ENCODE measurements at places on chromosomes 7 and 10. TPM values are rescaled to one million over a fixed set of nuclear protein-coding genes. Genes with fewer than 3 reads are reported as not detected.
A peak's percentile ranks its signal among the peaks of the same experiment; 100 is the strongest.

LRIT1 gene
- not detected for polyA plus RNA-seq

GOT1 gene
- polyA plus RNA-seq, result 11.5 TPM

STEAP4 gene
- polyA plus RNA-seq, result 0.13 TPM

EPHB6 gene
- 13.2 TPM for polyA plus RNA-seq

PCDH15 gene
- not detected for polyA plus RNA-seq

GRM3 gene
- not detected for polyA plus RNA-seq

SPDYE2 gene
- polyA plus RNA-seq, result 0.55 TPM

ECHS1 gene
- 105 TPM for polyA plus RNA-seq

CALHM1 gene
- not detected for polyA plus RNA-seq

DNA sequence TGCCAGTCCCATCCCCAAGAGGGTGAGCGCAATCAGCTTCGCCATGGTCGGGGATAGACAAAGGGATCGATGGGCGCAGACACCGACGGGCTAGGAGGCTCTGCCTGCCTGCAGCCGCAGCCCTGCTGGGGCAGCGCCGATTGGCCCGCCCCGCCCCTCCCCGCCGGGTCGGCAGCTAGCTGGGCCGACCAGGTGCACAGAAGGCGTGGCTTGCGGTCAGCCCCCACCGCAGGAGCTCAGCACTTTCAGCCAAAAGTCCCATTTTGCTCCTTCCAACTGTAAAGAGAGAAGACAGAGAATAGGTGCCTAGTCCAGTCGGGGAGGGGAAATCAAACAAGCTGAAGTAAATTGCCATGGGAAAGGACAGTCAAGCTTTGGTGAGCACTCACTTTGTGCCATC lies at the start of gene PON1:
TSS of gene PON1 (minus strand) at position 102 of the 400 bp plus-strand sequence. CDS start at position 45, 57 bp downstream.
- H3K27ac ChIP-seq, result no peak within 1 kb of the TSS
- peaks cover 23% of the 10 kb centered on the region for H3K27me3 ChIP-seq
- DNase-seq, result no peak

GRCh38 chr7:129989466-129989865 lies 36.7 kb upstream of the UBE2H start:
- H3K4me1 ChIP-seq, result peaks cover 25% of the 10 kb centered on the region
- no peak overlapping the region for H3K4me3 ChIP-seq
- H3K27me3 ChIP-seq, result no peaks in the 10 kb centered on the region
- DNase-seq, result no peak
- no peak overlapping the region for H3K27ac ChIP-seq

- H3K4me3 ChIP-seq, result no peak overlapping the region
- peaks cover 4% of the 10 kb centered on the region for H3K4me1 ChIP-seq
- H3K36me3 ChIP-seq, result no peaks in the 10 kb centered on the region
- DNase-seq, result no peak
- no peak overlapping the region for H3K27ac ChIP-seq
Observed at GRCh38 chr10:77045085-77045484, 592.5 kb downstream of the KCNMA1 start.

DNA sequence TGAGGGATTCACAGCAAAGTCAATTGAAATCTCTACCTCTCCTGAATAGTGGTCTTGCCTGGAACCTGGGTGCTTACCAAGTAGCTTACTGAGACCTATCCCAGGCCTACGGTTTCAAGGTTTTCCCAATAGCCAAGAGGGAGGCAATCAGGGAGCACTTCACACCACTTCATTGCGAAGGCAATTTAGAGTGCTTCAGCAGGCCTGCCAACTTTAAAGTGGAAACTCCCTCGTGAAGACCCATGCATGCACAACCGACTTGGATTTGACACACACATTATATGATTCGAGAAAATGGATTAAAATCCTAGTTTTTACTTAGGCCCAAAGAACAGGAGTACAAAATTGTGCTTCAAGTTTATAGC lies 51.5 kb upstream of the NOBOX start:
- H3K36me3 ChIP-seq, result peaks cover 15% of the 10 kb centered on the region
- H3K27ac ChIP-seq, result no peak overlapping the region
- H3K27me3 ChIP-seq, result no peaks in the 10 kb centered on the region

DNA sequence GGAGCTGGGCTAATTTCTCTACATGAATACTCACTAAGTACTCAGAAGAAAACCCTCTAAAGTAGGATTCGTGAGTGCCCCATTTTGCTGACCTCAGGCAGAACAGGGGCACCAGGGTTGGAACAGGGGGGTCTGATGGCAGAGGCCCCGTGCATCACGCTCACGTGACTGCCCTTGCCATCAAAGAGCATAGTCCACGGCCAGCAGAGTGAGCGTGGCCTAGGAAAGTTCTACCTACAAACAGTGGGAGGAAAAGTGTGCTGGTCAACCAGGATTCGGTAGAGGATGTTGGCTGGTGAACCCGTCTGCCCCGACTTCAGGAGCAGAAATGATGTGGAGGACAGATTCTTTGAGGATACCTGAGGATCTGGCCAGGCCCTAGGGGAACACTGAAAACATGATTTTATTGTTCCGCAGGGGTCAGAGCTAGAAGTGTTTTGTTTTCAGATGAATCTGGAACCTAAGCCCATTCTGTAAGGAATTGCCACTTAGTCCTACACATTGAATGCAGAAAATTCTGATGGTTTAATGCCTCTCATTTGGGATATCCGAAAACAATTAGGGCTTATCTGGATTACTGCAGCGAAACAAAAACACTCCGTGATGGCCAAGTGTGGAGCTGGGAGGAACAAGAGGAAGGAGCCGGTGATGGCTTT lies 138.8 kb upstream of the SHH start:
- H3K4me1 ChIP-seq, result no peaks in the 10 kb centered on the region
- H3K27me3 ChIP-seq, result peaks cover 9% of the 10 kb centered on the region
- H3K36me3 ChIP-seq, result no peaks in the 10 kb centered on the region
- no peak overlapping the region for H3K4me3 ChIP-seq
- no peak for DNase-seq
- H3K27ac ChIP-seq, result no peak overlapping the region

DNA sequence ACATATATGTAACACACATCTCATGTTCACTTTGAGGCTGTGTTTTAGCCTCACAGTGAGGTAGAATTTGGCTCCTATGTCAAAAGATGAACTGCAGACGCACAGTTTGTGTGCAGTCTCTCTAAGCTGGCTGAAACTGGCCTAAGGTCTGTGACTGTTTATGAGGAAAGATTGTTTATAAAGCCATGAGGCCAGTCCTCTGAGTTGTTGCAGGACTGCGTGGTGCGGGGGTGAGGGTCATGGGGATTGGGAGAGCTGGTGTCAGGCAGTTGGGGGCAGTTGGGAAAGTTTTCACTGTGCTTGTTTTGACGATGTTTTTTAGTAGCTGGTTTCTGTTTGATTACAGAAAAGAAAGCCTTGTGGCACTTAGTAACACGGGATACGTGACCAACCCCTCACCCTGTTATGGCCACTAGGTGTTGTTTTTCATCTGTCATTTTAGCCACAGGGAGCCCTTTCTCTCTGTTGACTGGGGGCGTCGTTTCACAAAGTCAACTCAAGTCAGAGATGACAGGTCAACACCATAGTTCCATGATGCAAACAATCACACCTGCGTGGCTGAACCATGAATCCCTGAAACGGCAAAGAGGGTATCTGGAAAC lies 310.9 kb downstream of the CCDC3 start:
- H3K27me3 ChIP-seq, result no peaks in the 10 kb centered on the region
- no peak overlapping the region for H3K4me3 ChIP-seq
- peaks cover 4% of the 10 kb centered on the region for H3K36me3 ChIP-seq
- DNase-seq, result no peak
- peak overlapping the region; percentile 21 for H3K27ac ChIP-seq

DNA sequence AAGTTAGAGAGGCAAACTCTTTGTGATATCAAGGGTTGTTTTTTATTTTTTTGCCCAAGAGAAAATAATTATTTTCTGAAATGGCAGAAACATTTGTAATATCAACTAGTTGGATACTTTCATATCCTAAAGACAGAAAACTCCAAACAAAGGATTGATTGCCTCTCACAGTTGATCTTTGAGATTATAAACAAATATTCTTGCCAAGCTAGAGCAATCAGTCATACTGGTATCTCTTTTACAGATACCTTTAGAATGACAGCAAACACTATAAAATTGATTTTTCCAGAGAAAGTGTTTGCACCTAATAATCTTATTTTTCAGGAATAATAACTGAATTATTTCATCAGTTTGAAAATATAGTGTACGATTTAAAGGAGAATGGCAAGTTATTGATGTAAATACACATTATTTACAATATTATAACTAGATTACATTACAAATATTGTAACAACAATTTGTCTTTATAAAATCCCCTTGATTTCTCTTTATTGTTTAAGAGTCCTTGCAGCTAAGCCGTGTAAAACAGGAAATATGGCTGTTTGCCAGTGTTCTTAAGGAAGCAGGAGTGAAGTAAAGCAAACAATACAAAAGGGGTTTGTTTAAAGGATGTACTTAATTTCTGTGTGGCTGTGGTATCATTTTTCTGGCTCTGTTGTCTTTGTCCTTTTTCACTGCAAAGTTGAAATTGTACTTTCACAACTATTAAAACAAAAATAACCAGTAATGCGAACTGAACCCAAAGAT lies 58.4 kb downstream of the MAPK8 start:
- peaks cover 21% of the 10 kb centered on the region for H3K4me1 ChIP-seq
- H3K4me3 ChIP-seq, result no peak overlapping the region
- no peaks in the 10 kb centered on the region for H3K36me3 ChIP-seq

DNA sequence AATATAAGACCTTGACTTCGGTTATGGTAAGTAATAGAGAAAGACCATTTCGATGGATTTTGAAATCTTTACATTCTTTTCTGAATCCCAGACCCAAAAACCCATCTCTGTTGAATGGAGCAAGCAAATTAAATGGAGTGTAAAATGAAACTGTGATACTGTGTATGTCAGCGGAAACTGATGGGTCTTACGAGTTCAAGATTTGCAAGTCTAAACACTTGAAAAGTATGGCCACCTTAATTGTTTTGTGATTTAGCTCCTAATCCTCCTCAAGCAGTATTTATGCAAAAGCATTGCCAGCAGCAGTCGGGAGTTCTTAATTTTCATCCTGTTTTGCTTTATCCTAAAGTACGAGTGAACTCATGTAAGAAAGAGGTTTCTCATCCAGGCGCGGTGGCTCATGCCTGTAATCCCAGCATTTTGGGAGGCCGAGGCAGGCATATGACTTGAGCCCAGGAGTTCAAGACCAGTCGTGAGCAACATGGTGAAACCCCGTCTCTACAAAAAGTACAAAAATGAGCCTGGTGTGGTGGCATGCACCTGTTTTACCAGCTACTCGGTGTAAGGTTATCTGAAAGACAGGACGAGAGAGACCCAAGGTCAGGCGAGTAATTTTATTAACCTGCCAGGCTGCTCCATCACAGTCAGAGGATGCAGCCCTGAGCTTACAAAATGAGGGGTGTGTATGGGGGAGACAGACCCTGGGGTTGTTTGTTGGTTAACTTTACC lies 5.8 kb upstream of the DHTKD1 start:
- no peaks in the 10 kb centered on the region for H3K27me3 ChIP-seq
- no peaks in the 10 kb centered on the region for H3K4me1 ChIP-seq
- H3K4me3 ChIP-seq, result no peak overlapping the region
- H3K36me3 ChIP-seq, result no peaks in the 10 kb centered on the region
- DNase-seq, result no peak
- H3K27ac ChIP-seq, result no peak overlapping the region

GRCh38 chr10:100103581-100103980 lies 21.9 kb upstream of the CPN1 start:
- no peak for DNase-seq
- no peak overlapping the region for H3K27ac ChIP-seq
- no peaks in the 10 kb centered on the region for H3K4me1 ChIP-seq
- H3K4me3 ChIP-seq, result no peak overlapping the region
- peaks cover 6% of the 10 kb centered on the region for H3K36me3 ChIP-seq
- peaks cover 45% of the 10 kb centered on the region for H3K27me3 ChIP-seq

- DNase-seq, result no peak
- H3K4me3 ChIP-seq, result no peak overlapping the region
- H3K4me1 ChIP-seq, result no peaks in the 10 kb centered on the region
- H3K27me3 ChIP-seq, result peaks cover 4% of the 10 kb centered on the region
- no peak overlapping the region for H3K27ac ChIP-seq
Observed at GRCh38 chr10:96324447-96324846, 20.2 kb downstream of the DNTT start.

DNA sequence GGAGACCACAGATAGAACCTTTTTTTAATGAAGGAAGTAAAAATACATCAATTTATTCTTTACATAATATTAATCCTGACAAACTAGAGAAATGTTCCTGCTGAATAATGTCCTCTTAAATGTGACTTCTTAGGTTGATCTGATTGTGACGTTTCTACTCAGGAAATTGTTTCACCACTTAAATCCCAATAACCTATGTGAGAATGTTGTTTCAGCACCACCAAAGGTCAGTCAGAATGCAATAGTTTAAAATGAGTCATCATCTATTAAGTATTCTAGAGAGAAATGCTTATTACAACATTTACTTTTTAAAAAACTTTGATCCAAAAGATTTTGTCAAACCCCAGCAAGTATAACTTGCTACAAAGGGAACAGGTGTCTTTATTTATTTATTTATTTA lies 155.4 kb upstream of the CACNA2D1 start:
- no peaks in the 10 kb centered on the region for H3K4me1 ChIP-seq
- no peak overlapping the region for H3K27ac ChIP-seq
- H3K27me3 ChIP-seq, result no peaks in the 10 kb centered on the region
- DNase-seq, result no peak
- no peak overlapping the region for H3K4me3 ChIP-seq

GRCh38 chr7:91151916-91152315 lies 112.3 kb upstream of the FZD1 start:
- no peak for DNase-seq
- no peaks in the 10 kb centered on the region for H3K36me3 ChIP-seq
- no peak overlapping the region for H3K4me3 ChIP-seq
- peaks cover 3% of the 10 kb centered on the region for H3K4me1 ChIP-seq

GRCh38 chr7:80611353-80611752 lies 27.1 kb upstream of the CD36 start:
- H3K27me3 ChIP-seq, result peaks cover 3% of the 10 kb centered on the region
- H3K27ac ChIP-seq, result no peak overlapping the region
- no peaks in the 10 kb centered on the region for H3K4me1 ChIP-seq
- DNase-seq, result no peak
- no peaks in the 10 kb centered on the region for H3K36me3 ChIP-seq

DNA sequence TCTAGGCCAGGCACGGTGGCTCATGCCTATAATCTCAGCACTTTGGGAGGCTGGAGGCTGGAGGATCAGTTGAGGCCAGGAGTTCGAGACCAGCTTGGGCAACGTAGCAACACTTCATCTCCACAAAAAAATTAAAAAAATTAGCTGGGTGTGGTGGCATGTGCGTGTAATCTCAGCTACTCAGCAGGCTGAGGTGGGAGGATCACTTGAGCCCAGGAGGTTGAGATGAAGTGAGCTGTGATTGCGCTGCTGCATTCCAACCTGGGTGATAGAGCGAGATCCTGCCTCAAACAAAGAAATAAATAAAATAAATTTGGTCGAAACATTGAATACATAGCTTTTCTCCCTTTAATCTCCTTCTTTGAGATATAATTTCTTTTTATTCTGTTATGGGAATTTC lies 80.6 kb upstream of the ITGB1 start:
- DNase-seq, result no peak
- no peak overlapping the region for H3K4me3 ChIP-seq

DNA sequence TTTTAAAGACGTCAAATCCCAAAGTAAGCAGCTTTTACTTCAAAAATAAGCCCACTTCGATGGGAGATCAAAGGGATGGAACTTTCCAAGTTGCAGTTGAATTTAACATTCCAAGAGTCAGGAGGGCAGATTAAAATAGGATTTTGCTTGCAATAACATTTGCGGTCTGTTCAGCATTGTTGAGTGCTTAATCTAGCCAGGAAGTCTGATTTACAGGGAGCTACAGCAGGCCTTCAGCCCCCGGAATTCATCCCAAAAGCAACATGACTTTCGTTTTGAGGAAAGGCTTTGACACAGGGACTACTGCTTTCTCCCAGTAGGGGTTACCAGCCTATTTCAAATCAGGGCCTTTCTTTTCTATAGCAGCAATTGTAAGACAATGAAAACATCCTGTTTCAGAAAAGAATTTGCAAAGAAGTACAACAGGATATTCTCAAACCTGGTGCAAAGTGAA lies 279.6 kb upstream of the PITRM1 start:
- no peaks in the 10 kb centered on the region for H3K27me3 ChIP-seq
- no peaks in the 10 kb centered on the region for H3K36me3 ChIP-seq
- no peak for DNase-seq
- peaks cover 20% of the 10 kb centered on the region for H3K4me1 ChIP-seq
- H3K27ac ChIP-seq, result no peak overlapping the region
- H3K4me3 ChIP-seq, result no peak overlapping the region
